AG09309 (cell line): ENCODE measurements at places on chromosomes 2 and 18.

GRCh38 chr2:172427256-172427989 lies at the start of gene ITGA6:
TSS of gene ITGA6 (plus strand) at chr2:172427586.
- DNase-seq: no peak

DNA sequence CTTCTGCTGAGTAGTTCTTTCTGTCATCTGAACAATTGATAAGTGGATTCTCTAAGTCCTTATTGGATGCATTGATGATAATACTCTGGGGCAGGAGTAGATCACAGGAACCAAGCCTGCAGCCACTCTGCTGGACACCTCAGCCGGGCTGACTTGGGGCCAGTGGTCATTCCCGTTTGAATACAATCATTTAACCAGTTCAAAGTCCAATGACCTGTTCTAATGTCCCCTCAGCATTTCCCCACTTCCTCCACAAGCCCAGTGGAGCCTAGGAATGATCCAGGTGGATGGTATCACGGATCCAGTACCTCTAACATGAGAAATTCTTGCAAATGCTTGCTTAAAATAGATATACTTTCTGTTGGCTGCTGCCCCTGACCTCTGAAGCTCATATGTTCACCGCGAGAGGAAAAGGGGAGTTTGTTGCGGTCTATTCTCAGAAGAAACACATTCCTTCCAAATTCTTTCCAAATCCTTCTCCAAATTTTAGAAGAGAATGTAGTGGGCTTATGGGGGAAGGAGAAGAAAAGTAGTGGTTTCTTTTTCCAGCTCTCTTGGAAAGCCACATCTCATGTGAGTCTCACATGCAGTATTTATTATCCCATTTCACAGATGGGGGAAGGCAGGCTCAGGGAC lies 170.9 kb downstream of the INHBB start:
- DNase-seq: no peak

DNA sequence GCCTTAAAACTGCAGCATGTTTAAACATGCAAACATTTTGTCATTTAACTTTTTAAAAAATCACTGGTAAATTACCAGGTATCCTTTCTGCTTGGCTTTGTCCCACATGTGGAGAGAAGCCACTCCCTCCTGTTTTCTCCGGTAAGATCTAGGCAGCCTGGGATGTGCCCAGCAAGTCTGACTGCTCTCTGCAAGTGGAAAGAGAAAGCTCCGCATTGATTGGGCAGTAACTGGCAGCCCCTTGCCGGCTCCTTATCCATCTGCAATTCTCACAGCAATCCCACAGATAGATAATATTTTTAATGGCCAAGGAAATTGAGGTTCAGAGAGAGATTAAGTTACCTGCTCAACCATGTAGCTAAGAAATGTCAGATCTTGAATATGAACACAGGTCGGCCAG lies 136.1 kb downstream of the TMEM200C start:
- DNase-seq: no peak

GRCh38 chr2:178819992-178820391 lies 12.8 kb upstream of the TTN start:
- DNase-seq: no peak

DNA sequence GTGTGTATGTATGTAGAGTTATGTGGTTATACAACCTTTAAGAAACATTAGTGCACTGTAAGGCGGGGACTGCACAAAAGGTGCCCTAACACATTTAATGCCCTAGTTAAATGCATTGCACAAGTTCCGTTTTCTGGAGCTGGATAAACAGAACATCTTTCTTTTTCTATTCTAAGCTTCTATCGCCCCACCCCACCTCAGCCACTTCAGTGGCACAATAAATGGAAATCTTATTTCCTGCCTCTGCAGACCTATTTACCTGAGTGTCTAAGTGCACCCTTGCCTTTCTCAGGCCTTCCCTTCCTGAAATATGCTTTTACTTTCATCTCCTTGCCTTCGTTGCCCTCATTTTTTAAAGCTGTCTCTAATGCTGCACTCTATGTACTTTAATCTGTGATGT lies 123.5 kb downstream of the TANC1 start:
- DNase-seq: no peak

- no peak for DNase-seq
These were observed 1.2 kb upstream of the SDC1 start for GRCh38 chr2:20226152-20226545.

GRCh38 chr2:191311-192190 lies 72.3 kb downstream of the SH3YL1 start:
- DNase-seq: no peak

DNA sequence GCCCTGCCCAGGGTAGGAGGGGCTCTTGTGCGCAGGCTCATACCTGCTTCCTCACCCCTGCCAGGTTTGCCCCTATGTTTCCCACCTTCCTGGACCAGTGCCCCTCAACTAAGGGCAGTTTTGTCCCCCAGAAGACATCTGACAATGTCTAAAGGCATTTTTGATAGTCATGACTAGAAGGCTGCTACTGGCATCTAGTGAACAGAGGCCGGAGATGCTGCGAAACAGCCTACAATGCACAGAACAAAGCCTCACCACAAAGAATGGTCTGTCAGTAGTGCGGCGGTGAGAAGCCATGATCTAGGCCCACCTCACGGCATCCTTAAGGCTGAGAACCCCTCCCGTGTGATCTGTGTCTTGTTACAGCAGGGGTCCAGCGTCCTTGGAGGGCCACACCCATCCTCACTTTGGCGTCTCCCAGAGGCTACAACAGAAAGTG lies 96.0 kb downstream of the TMEM17 start:
- DNase-seq: no peak

DNA sequence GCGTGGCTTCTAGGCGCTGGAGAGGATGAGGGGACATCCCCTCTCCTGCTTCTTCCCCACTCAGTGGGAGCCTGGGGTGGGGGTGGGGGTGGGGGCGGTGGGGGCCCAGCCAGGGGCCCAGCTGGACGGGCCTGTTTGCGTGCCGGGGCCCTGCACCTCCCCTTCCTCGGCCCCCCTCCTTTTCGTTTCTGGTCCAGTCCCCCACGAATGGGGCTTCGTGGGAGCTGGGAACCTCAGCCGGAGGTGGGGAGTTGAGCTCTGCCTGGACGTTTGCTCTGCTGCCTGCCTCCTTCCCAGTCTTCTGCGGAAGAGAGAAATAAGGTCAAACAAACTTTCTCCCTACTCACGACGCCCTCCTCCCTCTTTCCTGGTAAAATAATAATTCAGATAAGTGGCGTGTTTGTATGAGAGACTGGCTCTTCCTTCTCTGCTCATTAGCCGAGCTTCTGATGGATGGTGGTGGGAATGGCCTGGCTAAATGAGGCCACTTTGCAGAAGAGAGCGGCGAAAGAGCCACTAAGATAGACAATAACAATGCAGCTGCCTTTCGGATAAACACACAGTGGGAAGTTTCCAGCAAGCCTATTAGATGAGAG lies 782 bp downstream of the MTA3 start:
- DNase-seq: no peak

GRCh38 chr2:9699139-9700108 lies 68.6 kb upstream of the YWHAQ start:
- DNase-seq: peak; percentile 51

DNA sequence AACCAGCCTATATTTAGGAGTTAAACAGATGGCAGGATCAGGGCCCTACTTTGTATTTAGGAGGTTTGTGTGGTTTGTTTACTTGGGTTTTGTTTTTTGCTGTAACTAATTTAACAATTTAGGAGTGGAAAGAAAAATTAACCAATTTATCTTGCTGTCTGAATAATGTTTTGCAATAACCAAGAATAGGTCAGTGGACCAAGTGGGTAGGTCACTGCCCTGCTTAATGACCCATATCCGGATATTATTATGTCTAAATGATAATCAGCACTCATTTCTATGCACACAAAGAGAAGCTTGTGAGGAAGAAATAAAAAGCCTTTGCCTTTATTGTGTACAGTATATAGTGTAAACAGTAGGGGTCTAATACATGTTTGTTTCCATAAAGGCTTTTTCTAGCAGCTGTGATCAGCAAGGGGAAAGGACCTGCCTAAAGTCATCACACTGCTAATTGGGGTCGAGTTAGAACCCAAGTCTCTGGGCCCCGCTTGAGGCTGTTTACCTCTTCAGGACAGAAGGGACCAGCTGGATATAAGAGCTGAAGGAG lies 76.6 kb downstream of the TGOLN2 start:
- DNase-seq: no peak
